Stimulated activated CD4-positive, alpha-beta T cell treated with anti-CD3 and anti-CD28 coated beads, Interleukin-15, amount 100 ng/mL, for 1 hour (primary cell): ENCODE measurements at places on chromosomes 5 and 9.

GRCh38 chr5:54259981-54260380 is 50.4 kb downstream of the ARL15 start:
- no peak for DNase-seq

GRCh38 chr9:28909526-28909925 is 1336.2 kb upstream of the C9orf72 start:
- DNase-seq: no peak

DNA sequence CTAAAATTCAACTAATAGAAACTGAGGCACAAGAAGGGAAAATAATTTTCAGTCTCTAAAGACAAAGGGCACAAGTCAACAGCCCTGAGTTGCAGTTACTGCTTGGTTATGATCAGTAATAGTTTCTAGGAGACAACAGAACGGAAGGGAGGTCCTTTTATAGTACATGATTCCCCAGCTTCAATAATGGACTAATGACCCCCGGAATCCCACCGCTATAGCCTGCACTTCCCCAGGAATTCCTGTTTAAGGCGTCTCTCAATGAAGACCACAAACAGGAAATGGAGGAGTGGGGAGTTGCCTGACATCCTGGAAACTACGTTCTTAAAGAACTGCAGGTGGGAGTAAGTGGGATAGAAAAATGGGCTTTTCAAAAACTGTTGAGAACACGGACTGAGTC is 60.6 kb downstream of the DIAPH1 start:
- DNase-seq: no peak

GRCh38 chr9:14593406-14593805 is 99.8 kb downstream of the ZDHHC21 start:
- DNase-seq: no peak

GRCh38 chr9:92962846-92963245 is 15.5 kb downstream of the FGD3 start:
- no peak for DNase-seq

DNA sequence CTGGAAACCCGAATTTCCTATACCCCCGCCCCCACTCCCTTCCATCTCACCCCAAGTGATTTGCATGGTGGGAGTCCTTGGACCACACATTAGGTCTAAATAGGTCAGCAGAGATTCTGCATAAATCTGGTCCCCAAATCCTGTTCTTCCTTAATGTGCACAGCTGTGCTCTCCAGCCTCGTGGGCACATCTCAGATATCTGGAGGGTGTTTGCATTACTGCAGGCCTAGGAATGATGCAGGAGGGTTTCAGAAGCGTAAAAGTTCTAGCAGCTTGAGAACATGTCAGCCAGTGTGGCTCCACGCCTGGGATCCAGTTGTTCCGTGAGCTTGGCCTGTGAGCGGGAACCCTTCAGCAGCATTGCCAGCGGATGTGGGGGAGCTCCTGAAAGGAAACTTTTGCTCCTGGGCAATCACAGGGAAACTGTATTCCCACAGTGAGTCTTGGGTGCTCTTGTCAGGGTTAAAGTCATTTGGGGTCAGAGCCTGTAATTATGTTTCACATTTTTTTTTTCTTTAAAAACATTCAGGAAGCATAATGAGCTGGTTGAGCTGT is 12.9 kb downstream of the ARHGAP26 start:
- DNase-seq: no peak

DNA sequence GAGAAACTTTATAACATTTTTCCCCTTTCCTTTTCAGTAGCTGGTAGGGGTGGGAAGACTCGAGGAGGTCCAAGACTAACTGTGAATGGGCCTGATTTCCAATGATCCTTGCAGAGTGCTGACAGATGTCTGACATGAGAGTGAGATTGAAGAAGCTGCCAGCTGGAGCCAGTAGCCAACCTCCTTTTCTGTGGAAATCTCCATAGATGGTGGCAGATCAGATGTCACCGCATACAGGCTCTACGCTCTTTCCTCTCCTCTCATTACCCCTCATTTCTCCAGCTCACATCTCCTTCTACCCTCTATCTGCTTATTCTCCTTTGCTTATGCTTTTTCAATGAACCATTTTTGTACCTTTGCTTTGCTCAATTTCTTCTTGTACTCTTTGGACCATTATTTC is 395.2 kb upstream of the TNC start:
- DNase-seq: no peak

DNA sequence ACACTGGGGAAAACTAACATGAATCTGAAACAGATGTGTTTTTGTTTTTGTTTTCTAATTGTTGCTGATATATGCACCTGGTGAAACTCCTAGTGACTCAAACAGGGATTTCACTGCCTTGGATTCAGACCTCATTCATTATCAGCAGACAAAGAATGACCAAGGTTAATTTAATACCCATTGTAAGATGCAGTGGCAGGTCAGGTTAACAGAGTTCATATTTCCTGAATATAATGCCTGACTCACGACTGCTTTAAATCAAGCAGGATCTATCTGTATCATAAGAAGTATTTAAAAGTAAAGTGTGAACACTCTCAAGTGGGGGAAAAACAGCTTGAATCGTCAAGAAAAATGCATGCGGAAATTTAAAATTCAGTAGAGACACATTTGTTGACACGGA is 5.5 kb downstream of the JAKMIP2 start:
- no peak for DNase-seq

DNA sequence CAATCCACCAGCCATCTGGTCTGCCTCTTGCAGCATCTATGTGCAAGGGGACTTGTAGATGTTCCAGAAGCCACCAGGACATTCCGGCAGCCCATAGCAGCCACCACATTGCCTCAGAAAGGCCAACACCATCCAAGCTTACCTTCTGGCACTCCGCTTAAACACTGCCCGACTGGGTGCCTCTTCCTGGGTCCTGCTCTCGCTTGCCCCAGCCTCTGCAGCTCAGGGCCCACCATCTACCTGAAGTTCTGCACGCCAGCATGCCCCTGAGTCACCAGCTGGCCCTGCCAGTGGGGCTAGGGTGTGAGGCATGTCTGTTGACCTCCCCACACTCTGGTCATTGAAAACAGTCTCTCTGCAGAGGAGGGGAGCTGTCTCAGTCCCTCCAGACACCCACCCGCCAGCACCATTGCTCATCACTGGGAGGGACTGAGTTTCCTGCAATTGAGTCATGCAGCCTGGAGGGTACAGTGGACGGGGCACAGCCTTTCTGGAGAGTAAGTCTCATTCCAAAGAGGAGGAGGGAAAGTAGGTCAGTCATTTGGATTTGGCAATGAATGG is 16.9 kb upstream of the COL5A1 start:
- no peak for DNase-seq

GRCh38 chr5:14225173-14225834 is 82.2 kb downstream of the TRIO start:
- no peak for DNase-seq

DNA sequence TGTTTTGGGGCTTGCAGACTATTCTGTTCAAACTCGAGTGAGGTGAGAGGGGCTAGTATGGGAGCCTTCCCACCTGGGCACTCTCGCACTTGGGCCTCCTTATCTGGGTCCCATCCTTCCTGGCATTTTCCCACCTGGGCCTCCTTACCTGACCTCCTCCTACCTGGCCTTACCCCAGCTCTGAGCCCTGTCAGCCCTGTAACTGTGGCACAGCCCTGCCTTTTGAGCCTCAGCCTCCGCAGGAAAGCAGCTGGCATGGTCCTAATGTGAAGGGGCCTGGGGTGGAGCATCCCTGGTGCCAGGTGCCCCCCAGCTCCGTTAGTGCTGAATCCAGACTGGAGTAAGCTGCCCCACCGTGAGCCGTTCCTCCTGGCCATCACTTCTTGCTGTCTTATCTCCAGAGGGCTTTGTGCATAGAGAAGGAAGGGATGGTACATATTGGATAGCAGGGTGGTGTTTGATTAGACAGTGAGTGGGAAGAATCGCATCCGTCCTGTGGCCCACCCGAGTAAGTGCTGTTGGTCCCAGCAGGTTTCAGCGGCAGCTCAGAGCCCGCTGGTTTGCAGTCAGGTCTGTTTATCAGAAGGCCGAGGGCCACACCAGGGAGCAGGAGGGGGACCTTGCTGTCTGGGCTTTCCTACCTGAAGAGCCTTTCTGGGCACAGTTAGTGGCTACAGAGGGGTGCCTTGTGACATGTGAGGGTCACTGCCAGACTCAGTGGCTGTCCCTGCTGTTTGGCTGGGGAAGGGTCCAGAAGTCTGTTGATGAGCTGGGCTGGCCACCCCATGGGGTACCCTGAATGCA is 76.5 kb downstream of the WNK2 start:
- no peak for DNase-seq

DNA sequence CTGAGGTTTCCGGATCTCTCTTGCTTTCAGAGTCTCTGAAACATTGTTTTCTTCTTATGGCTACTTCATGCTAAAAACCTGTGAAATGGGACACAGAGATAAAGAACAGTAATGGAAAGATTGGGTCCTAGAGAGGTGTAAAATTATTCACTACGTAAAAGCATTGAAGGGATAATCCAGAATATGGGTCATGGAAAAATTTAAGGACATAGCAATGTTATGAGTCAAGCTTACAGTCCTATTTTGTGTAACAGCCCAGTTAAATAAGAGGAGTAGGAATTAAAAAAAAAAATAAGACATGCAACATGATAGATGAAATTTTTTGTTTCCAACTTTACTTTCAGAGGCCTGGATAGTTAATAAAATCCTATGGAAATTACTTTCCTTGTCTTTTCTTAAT is 61.9 kb upstream of the ELL2 start:
- DNase-seq: no peak

GRCh38 chr5:2352101-2352861 is 399.2 kb downstream of the IRX2 start:
- DNase-seq: no peak

DNA sequence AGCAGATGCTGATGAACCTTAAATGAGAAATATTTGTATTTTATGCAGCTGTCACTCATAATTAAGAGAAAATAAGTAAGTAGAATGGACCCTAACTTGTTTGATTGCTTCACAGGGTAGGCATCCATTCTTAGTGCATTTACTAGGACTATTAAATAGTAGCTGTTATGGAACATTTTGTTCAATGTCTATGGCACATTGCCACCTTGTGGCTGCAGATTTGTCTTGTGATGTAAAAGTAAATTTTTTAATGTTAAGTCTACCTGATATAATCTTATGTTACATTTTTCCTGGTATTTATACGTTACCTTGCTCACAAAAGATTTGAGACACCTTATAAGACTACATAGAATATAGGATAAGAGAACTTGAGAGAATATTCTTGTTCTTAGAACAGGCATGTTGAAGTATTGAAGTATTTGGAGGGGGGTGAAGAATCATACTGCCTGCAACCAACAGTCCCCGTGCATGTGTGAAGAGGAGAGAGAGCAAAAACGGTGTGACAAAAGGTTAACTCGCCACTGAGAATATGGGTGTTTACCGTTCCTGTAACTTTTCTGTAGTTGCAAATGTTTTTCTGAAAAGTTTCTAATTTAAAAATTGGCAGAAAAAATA is 161.1 kb downstream of the MAST4 start:
- DNase-seq: no peak

DNA sequence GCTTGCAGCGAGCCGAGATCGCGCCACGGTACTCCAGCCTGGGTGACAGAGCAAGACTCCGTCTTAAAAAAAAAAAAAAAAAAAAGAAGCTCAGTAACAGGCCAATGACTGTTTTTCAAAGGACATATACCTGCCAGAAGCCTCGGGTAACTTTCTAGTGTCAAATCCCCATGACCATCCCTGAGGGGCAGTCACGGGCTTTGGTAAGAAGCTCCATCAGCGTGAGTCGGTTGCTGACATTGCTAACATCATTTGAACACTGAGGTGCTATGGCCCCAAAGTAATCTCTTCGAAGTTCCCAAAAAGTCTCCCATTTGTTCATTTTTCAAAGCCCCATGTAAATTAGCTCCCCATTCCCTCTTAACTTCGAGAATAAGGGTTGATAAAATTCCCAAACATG is 11.6 kb downstream of the NAIP start:
- no peak for DNase-seq

- DNase-seq: no peak
These were observed 173.3 kb upstream of the GDNF start for GRCh38 chr5:38013107-38013506.
